NCI-H1694 (cell line): ENCODE measurements at places on chromosomes 6 and 20.

DNA sequence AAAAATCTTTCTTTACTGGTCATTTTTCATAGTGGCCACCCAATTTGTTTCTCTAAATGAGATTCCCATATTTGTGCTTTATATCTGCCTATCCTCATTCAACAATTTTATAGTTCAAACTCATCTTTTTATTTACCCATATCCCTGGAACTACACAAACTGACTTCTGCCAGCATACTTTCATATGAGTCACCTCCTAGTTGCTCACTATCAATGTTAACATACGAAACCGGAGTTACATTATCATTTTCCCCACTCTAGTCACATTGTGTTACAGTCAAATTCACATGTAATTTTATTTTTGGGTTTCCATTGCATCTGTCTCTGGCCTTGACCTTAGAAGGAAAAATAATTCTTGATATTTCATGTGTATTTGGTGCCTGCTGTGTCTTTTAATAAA, 499.4 kb downstream of the MAFB start:
- no peak for DNase-seq

GRCh38 chr6:154921482-154921881, 73.6 kb upstream of the TIAM2 start:
- DNase-seq: no peak

DNA sequence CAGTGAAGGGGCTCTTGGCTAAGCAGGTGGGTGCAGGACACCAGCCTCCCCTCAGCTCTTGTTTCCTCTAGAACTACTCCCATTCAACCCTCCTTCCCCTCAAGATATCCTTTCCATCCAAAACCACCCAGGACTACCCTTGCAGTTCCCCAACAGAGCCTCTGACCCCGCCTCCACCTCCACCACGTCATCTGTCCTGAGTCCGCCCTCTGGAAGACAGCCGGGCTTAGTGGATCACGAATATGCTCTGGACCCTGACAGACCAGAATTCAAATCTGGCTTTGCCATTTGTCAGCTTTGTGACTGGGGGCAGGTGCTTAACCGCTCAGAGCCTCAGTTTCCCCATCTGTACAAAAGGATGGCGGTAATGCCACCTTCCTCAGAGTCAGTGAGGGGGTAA, 31.4 kb downstream of the TFEB start:
- DNase-seq: no peak

GRCh38 chr20:40778894-40779496, 90.0 kb upstream of the MAFB start:
- no peak for DNase-seq

GRCh38 chr6:138157986-138158638, 3.6 kb upstream of the ARFGEF3 start:
- DNase-seq: no peak

DNA sequence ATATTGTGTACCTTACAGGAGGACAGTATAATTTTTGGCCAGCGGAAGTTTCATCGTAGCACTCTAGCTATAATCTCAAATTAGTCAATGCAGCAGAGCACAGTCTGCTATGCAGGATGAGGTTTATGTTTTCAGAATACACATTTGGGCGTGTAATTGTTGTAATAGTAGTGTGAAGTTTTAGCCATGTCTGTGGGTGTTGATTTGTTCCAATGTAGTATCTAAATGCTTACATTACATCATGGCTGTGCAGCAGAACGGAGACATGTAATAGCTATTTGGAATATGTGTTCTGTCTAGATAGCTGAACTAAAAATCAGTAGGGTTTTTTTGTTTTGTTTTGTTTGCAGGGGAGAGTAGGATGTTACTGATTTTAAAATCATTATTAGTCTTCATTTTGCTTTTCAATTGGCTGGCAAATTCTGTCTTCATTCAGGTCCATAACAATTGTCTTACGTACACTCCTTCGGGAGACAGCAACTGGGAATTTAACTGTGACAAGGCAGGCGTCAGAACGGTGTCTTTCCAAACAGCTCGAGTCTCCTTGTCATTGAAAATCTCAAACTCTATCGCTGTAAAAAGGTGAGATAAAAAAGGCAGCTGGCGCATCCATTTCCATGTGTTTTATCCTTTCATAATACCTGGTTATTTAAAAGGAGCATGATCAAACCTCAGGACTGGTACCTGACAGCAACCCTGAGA, 65.1 kb upstream of the CDH4 start:
- no peak for DNase-seq

DNA sequence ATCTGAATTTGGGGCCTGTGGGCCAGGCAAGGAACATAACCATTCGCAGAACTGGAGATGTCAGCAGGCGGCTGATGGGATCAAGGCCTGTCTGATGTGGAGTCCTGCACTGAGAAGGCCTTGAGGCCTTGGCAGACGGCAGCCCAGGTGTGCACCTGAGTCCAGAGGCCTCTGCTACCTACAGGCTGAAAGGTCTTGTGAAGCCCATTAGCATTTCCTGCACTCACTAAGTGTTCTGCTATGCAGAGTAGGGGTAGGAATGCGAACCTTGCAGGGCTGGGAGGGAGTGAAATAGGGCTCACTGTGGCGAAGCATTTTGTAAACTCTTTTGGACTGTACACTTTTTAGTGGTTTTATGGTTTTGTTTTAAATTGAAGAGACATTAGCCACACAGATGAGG, 48.3 kb upstream of the RNF24 start:
- no peak for DNase-seq

- no peak for DNase-seq
These were observed 17.8 kb downstream of the SUN5 start for GRCh38 chr20:32986331-32986966.

DNA sequence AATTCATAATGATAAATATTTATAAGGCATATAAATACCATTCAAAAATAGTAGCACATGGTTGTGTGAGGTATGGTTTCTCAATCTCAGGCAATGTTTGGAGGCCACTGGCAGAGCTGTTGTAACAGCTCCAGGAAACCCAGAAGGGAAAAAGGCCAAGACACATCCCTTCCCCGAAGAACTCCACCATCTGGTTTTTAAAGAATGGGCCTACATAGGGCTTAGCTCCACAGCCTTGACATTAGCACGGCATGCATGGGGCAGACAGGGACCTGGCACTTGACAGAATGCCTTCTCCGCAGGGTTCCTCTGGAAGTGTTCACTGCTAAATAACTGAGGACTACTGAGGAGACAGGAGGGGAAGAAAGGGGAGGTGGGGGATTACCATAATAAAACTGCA, 16.1 kb upstream of the FOXO3 start:
- DNase-seq: no peak

DNA sequence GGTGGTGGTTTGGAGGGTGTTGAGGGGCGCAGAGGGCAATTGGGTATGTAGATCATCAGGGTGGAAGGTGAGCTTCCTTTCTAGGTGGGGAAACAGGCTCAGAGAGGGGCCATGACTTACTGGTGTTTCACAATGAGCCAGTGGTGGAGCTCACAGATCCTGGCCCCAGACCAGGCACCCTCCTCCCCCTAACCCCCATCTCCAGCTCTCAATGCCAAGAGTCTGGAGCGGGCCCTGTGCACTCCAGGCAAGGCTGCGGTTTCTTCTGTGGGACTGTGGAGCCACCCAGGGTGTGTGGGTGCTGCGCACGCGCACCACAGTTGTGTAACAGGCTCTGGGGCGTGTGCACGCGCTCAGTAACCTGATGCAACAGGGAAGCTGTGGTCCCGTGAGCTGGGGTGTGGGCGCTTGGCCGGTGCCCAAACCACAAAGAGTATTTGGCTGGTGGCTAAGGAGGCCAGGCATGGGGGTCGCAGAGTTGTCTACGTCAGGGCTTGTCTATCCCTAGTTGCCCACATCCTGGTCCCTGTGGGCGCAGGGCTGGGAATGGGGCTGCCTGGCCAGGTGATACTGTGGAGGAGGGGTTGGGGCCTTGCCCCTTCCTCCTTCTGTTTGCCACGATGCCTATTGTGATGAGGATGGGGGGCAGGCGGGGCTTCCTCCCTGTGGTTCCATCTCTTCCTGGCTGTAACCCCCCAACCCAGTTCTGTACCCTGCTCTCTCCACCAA, 37.5 kb upstream of the MRPS18A start:
- DNase-seq: no peak

GRCh38 chr6:169085466-169085865, 168.2 kb downstream of the THBS2 start:
- no peak for DNase-seq

GRCh38 chr6:447381-448165, 56.0 kb downstream of the IRF4 start:
- no peak for DNase-seq

DNA sequence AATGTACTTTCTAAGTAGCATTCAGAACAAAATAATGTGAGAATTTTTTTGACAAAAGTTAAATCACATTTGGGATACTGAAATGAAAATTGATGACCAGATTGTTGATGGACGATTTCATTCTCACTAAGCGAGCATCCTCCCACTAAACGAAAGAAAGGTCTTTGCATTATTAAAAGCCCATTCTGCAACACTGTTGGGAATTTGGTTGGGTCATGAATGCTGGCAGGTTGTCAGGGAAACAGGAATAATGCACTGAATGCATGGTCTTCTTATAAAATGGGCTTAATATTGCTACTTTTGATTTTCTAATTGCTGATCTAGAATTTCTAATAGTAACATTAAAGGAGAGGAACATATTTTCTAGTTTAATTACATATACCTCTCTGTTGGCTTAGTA, 229.8 kb downstream of the NKAIN2 start:
- no peak for DNase-seq

DNA sequence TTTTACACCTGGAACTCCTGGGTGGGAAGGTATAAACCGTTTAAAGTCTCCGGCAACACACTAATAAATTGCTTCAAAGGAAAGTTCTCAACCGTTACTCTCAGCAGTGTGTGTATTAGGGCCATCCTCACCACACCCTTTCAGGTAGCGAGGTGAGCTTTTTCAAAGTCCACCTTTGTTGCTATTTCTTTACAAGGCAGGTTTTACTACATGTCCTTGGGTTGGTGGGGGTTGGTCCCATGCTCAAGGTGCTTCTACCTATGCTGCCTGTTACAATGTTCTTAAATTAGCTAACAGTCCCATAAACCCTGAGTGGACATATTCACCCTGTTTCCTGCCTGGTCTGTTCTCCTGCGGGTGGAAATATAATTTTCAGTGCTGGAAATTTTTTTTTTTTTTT, 13.2 kb upstream of the OSER1 start:
- DNase-seq: no peak

GRCh38 chr6:14074476-14075094, 43.0 kb upstream of the CD83 start:
- DNase-seq: no peak

DNA sequence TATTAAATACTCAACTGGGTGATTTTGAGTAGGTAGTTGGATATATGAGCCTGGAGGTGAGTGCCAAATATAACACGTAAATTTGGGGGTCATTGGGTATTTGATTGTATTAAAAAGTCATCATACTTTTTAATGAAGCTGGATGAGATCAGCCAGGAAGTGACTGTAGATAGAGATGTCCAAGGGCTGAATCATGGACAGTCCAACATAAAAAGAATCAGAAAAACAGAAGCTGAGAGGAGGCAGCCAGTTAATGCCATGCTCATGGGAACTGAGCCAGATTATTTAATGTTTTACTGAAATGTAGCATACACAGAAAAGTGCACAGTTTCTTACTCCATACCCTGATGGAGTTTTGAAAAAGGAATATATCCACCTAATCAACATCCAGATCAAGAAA, 435.5 kb upstream of the PLCB4 start:
- no peak for DNase-seq

DNA sequence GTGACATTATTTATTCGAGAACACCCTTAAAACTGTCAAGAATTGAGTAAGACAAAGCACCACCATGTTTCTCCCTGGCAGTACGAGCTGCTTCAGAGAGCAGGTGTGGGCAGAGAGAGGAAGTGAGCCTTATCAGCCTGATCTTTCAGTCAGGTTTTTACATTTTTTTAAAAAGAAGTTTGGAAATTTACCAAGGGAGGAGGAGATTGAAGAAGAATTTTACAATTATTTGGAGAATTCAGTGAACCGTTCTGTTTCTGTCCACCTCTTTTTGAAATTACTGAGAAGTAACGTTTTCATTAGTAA, 75.5 kb downstream of the ZDHHC14 start:
- no peak for DNase-seq

DNA sequence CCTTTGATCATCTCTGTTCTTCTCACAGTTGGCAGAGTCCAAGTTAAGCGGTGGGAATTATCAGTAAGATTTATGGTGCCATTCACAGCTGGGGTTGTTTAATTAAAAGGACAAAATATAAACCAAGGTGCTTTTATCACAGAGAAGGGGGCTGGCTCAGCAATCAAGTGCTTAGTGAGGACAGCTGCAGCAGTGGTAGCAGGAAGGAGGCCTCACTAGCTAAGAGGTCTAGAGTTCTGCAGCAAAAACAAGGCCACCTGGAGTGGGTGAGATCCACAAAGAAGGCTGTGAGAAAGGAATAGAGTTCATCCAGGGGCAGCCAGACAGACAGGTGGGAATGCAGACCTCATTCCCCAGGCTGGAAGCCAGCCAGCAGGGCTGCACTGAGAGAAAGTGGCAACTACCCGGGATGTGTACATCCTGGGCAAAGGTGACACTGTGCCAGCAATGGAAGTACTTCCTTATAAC, 37.1 kb downstream of the PIGU start:
- DNase-seq: no peak

- no peak for DNase-seq
These were observed 2695.0 kb upstream of the DEFB115 start for GRCh38 chr20:28562510-28562898.

- DNase-seq: no peak
These were observed 33.0 kb upstream of the SLCO4A1 start for GRCh38 chr20:62609279-62609720.

GRCh38 chr20:61397146-61397545, 145.1 kb downstream of the CDH4 start:
- DNase-seq: no peak

GRCh38 chr6:168956884-168957730, 296.5 kb downstream of the THBS2 start:
- DNase-seq: no peak

DNA sequence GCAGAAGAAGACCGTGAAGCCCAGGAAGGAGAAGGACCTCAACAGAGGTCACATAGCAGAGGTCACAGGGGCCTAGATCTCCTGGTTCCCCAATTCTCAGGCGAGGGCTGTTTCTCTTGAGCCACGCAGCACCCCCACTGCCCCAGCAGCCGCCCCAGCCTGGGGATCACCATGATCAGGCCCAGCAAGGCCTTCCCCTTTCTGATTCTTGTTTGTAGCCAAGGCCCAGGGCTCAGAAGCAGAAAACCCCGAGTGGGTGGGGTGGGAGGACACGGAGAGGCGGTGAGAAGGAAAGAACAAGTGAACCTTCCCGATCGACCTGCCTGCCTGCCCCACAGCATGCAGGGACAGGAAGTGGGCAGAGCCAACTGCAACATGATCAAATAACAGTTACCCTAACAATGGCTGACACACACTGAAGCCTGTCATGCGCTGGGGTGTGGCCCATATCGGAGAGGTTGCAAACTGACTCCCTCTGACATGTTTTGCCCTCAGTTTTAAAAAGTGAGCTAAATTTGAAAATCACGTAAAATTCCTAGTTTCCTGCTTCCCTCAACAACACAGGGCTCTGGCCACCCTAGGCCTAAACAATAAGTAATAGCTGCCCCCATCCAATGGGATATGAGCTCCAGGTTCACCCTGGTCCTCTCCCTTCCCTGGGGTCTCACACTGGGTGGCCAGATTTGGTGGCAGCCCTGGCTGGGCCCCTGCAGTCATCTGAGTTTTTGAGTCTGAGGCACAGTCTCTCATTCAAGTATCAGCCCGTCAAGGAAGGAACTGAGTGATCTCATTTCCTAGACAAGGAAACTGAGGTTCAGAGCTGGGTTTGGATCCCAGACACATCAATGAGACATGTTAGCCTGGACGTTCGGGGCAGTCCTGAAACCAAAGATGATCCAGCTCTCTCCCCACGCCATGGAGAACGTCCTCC, 6.5 kb downstream of the PEDS1 start:
- DNase-seq: no peak
